Vagina (tissue), 2 donors: ENCODE measurements at places on chromosomes 1 and 21. TPM values are rescaled to one million over a fixed set of nuclear protein-coding genes. Genes with fewer than 3 reads are reported as not detected.
A peak's percentile ranks its signal among the peaks of the same experiment; 100 is the strongest.

The ESRRG gene
- 0.98 TPM for total RNA-seq

The PTCH2 gene
- total RNA-seq = 0.98 TPM

The RGL1 gene
- 23.1 TPM for total RNA-seq

The RNU1-4 gene
- 19,908 TPM for total RNA-seq

The DNM3 gene
- 15.5 TPM for total RNA-seq

The PLA2G2D gene
- not detected for total RNA-seq

The C8B gene
- not detected for total RNA-seq

The XCL1 gene
- not detected for total RNA-seq

DNA sequence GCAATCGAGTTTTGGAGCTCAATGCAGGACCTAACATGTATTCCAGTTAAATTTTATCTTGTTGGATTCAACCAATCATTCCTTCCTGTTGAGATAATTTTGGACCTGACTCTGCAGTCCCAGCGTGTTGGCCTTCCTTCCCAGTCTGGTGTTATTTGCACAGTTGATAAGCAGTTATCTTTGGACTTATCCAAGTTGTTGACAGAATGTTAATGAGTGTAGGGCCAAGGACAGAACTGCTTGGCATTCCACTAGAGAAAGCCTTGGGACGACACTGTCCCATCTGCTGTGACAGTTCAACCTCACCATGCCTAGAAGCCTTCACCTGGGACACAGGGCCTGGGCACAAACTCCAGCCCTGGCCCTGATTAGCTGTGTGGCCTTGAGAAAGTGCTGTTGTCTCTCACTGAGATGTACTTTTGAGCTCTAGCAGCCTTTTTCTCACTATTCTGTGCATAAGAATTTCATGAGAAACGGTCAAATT, 104.1 kb upstream of the SLC25A33 start:
- no peak overlapping the region for H3K4me3 ChIP-seq
- peak overlapping the region; percentile 60 for H3K27ac ChIP-seq
- DNase-seq = no peak
- H3K27me3 ChIP-seq = no peaks in the 10 kb centered on the region

GRCh38 chr1:246176126-246177024, 330.7 kb downstream of the SMYD3 start:
- no peaks in the 10 kb centered on the region for H3K36me3 ChIP-seq
- DNase-seq = no peak
- no peak overlapping the region for H3K27ac ChIP-seq

- no peak for DNase-seq
- H3K4me3 ChIP-seq = no peak overlapping the region
- H3K27me3 ChIP-seq = no peaks in the 10 kb centered on the region
- H3K27ac ChIP-seq = no peak overlapping the region
Measured at GRCh38 chr1:25854554-25854953, 4.7 kb downstream of the AUNIP start.

- H3K27ac ChIP-seq = no peak overlapping the region
- H3K36me3 ChIP-seq = no peaks in the 10 kb centered on the region
- no peak overlapping the region for H3K4me3 ChIP-seq
- no peak for DNase-seq
Measured at GRCh38 chr21:21163904-21164303, 165.7 kb downstream of the NCAM2 start.

DNA sequence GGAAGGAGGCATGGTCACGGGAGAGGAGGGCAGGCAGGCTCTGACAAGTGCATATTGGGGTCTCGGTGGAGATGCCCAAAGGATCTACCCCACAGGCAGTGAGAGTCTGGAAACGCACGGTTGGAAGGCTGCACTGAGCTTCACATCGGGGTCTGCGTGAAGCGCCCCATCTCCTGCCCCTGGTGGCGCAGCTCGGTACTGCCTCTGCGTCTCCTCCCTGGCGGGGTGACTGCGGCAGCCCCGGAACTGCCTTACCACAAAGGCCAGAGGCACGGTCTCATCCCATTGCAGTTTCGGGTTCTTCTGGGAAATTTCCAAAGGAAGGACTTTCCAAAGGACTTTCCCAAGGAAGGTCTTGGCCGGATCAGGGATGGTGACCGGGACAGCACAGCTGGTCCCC, 69.2 kb upstream of the AJAP1 start:
- H3K27ac ChIP-seq = no peak overlapping the region
- DNase-seq = no peak
- no peaks in the 10 kb centered on the region for H3K4me1 ChIP-seq

DNA sequence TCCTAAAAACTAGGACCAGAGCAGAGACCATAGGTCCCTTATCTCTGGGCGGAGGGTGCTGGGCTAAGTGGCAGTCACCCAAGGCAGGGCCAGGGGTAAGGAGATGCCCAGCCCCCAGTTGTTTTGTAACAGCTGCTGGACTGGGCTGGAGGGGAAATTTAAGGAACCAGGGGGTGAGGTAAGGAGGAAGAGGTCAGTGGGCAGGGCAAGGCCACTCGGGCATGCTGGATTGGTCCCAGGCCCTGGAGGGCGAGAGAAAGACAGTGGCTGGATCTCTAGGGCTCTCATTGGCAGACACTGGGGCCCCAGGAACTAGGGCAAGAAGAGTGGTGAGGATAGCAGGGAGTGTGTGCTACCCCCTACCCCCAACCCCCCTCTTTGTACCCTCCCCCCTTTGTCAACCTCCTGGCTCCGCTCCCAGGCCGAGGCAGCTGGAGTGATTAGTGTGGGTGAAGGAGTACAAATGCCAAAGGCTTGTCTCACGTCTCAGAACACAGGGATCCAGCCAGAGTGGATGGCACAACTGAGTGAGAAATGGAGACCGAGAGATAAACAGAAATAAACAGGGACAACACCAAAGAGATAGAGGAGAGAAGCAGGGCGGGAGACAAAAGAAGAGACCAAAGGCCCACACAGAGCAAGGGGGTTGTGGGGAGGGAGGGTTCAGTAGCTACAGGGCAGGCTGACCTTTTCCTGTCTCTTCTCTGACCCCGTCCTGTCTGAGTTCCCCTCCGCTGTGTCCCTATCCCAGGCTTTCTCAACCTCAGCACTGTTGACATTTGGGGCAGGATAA, 20.5 kb upstream of the THRAP3 start:
- DNase-seq = no peak
- no peaks in the 10 kb centered on the region for H3K36me3 ChIP-seq
- H3K4me1 ChIP-seq = peaks cover 23% of the 10 kb centered on the region
- H3K27me3 ChIP-seq = no peaks in the 10 kb centered on the region

DNA sequence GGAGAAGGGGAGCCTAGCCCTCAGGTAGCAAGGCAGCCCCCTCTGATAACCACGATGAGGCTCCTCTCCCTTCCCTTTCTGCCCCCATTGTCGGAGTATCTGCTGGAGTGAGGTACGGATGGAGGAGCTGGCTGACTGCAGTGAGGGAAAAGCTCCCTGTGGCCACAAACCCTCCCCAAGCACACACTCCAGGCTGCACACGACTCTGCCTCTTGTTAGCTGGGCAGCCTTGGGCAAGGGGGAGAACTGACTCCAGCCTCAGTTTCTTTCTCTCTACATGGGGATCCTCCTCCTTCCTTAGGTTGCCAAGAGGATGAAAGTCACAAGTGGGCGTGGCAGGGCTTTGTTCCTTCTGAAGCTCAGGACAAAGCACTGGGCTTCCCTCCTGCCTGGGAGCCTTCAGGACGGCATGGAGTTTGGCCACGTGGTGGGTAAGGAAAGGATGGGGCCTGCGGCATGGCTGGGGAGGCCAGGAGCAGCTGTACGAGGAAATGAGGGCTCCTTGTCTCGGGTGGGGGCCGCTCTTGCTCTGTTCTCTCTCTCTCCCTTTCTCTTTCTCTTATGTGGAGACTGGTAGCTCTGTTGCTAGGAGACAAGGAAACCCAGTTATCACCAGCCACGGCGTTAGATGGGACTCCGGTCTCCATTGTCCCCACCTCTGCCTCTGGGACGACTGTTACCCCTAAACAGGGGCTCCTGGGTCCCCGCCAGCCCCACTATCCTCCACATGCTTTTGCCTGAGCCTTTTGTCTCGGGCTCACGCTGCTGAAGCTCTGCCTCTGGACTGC, 39.7 kb downstream of the LRP8 start:
- H3K27ac ChIP-seq = no peak overlapping the region
- no peak for DNase-seq
- H3K27me3 ChIP-seq = no peaks in the 10 kb centered on the region
- peaks cover 5% of the 10 kb centered on the region for H3K4me1 ChIP-seq
- H3K4me3 ChIP-seq = no peak overlapping the region

DNA sequence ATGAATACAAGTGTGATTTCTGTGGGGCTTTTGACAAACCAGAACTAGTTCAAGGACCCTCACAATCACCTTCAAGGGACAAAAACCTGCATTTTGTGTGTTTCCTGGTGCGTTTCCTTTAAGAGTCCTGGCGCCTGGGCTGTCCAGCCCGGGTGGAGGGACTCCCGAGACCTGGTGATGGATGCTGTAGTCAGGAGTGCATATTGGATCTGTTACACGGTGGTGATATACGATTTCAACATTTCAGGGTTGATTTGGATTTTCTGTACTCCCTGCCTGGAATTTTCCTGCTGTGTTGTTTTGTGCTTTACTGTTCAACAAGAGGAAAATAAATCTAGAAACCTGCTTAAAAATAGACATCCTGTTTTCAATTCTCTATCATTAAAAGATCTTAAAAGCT, 162.0 kb downstream of the KIF26B start:
- no peaks in the 10 kb centered on the region for H3K36me3 ChIP-seq
- no peaks in the 10 kb centered on the region for H3K4me1 ChIP-seq
- DNase-seq = no peak
- no peak overlapping the region for H3K27ac ChIP-seq

GRCh38 chr21:37757606-37758376, 158.5 kb downstream of the KCNJ6 start:
- H3K27ac ChIP-seq = no peak overlapping the region
- DNase-seq = no peak
- H3K4me3 ChIP-seq = no peak overlapping the region
- H3K36me3 ChIP-seq = no peaks in the 10 kb centered on the region

GRCh38 chr1:109370712-109371340, 26.9 kb downstream of the SORT1 start:
- peaks cover 7% of the 10 kb centered on the region for H3K36me3 ChIP-seq
- H3K4me3 ChIP-seq = no peak overlapping the region
- peak overlapping the region; percentile 69 for H3K27ac ChIP-seq
- H3K27me3 ChIP-seq = no peaks in the 10 kb centered on the region
- no peak for DNase-seq

DNA sequence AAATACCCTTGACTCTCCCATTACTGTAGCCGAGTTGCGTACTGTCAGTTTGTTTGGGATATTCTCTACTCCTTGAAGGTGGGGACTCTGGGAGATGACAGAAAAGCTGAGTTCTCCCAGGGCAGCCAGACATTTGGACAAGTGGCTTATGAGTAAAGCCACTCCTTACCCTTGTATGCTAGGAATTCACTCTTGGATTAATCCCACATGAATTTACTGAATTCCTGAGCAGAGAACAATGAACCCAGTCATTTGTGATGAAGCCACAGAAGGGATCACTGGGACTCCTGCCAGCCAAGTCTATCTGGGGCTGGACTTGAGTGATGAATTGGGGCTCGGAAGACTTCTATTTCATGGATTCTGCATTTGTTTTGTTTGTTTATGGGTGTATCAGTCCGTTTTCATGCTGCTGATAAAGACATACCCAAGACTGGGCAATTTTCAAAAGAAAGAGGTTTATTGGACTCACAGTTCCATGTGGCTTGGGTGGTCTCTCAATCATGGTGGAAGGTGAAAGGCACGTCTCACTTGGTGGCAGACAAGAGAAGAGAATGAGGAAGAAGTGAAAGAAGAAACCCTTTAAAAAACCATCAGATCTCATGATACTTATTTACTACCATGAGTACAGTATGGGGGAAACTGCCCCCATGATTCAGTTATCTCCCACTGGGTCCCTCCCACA, 25.1 kb downstream of the C1orf116 start:
- no peaks in the 10 kb centered on the region for H3K4me1 ChIP-seq
- no peak for DNase-seq
- H3K36me3 ChIP-seq = no peaks in the 10 kb centered on the region

DNA sequence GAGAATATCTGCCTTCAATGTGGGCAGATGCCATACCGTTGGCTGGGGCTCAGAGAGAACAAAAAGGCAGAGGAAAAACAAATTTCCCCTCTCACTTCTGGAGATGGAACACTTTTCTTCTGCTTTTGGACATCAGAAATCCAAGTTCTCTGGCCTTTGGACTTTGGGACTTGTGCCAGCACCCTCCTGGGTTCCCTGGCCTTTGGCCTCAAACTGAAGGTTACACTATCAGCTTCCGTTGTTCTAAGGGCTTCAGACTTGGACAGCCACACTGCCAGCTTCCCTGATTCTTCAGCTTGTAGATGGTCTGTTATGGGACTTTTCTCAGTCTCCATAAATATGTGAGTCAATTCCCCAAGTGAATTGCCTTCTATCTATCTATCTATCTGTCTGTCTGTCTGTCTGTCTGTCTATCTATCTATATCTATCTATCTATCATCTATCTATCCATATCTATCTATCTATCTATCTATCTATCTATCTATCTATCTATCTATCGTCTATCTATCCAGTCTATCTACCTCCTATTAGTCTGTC, 778.1 kb upstream of the TMPRSS15 start:
- DNase-seq = no peak
- H3K4me1 ChIP-seq = no peaks in the 10 kb centered on the region
- no peaks in the 10 kb centered on the region for H3K27me3 ChIP-seq
- no peak overlapping the region for H3K4me3 ChIP-seq
- no peaks in the 10 kb centered on the region for H3K36me3 ChIP-seq

GRCh38 chr21:42022906-42023305, 12.7 kb upstream of the ZBTB21 start:
- peaks cover 6% of the 10 kb centered on the region for H3K4me1 ChIP-seq
- no peak overlapping the region for H3K27ac ChIP-seq
- H3K27me3 ChIP-seq = no peaks in the 10 kb centered on the region
- no peak for DNase-seq
- no peak overlapping the region for H3K4me3 ChIP-seq

GRCh38 chr1:1441002-1441888, 5.8 kb downstream of the VWA1 start:
- H3K27me3 ChIP-seq = no peaks in the 10 kb centered on the region
- no peaks in the 10 kb centered on the region for H3K36me3 ChIP-seq
- H3K27ac ChIP-seq = no peak overlapping the region
- H3K4me1 ChIP-seq = peaks cover 32% of the 10 kb centered on the region
- H3K4me3 ChIP-seq = no peak overlapping the region

GRCh38 chr21:44686843-44687561, 5.0 kb upstream of the KRTAP12-1 start:
- H3K4me3 ChIP-seq = no peak overlapping the region
- H3K27me3 ChIP-seq = no peaks in the 10 kb centered on the region
- H3K36me3 ChIP-seq = no peaks in the 10 kb centered on the region

DNA sequence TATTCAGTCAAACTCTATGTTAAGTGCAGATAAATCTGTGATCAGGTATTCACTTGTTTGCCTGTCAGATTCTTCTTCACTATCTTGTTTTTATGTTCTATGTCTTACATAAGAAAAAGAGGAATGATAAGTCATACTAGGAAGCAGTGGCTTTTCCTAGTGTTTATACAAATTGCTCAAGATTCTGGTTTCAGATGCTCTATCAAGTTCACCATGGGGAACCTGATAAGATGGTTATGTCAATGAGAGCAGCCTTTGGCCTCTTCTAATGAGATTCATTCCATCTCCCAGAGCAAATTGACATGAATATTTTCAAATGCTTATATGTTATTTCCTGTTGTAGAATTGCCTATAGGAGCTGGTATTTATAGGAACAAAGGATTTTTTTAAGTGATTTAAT, 218.8 kb upstream of the TMPRSS15 start:
- DNase-seq = no peak
- no peaks in the 10 kb centered on the region for H3K4me1 ChIP-seq
- H3K27ac ChIP-seq = no peak overlapping the region
- H3K27me3 ChIP-seq = no peaks in the 10 kb centered on the region
